ENCODE measurements at places on chromosomes 6 and 20.

DNA sequence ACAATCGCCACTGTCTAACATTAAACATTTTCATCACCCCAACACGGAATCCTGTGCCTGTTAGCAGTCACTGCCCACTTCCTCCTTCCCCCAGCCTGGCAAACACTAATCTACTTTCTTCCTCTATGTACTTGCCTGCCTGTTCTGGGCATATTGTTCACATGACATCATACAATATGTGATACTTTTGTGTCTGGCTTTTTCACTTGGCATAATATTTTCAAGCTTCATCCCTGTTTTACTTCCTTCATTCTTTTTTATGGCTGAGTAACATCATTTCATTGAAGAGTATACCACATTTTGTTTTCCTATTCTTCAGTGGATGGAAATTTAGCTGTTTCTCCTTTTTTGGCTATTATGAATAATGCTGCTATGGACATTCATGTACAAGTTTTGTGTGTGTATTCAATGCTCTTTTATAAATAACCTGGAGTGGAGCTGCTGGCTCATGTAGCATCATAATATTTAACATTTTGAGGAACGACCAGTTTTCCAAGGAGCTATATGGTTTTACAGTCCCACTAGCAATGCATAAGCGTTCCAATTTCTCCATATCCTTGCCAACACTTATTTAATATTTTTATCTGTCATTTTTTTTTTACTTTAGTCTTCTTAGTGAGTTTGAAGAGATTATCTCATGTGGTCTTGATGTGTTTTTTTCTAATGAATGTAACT lies 360.1 kb downstream of the HDGFL1 start:
- no peak overlapping the region for H3K27ac ChIP-seq
- H3K27me3 ChIP-seq: no peaks in the 10 kb centered on the region
- H3K4me3 ChIP-seq: no peak overlapping the region
- no peaks in the 10 kb centered on the region for H3K36me3 ChIP-seq
- DNase-seq: no peak

GRCh38 chr6:90397929-90398674 lies 101.5 kb upstream of the BACH2 start:
- H3K4me1 ChIP-seq: no peaks in the 10 kb centered on the region
- no peaks in the 10 kb centered on the region for H3K27me3 ChIP-seq
- no peak for DNase-seq
- H3K27ac ChIP-seq: no peak overlapping the region

- H3K27ac ChIP-seq: no peak overlapping the region
- no peak for DNase-seq
- H3K36me3 ChIP-seq: peaks cover 16% of the 10 kb centered on the region
Observed at GRCh38 chr20:1940581-1940980, 45.4 kb downstream of the SIRPA start.

DNA sequence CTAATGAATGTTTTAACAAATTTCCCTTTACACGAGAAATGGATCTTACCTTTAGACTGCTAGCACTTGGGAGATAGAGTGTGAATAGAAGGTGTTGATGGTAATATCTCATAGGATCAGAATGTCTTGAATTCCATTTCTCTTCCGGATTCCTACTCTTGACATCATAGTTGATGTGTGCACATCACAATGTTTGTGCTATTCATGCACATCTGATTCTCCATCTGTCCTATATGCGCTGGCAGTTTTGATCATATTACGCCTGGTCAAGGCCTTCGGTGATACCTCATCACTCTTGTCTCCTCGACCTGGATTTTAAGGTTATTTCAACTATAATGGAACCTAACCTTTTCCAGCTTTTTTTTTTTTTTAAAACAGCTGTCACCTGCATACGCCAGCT lies 16.8 kb upstream of the ACAT2 start:
- H3K27me3 ChIP-seq: no peaks in the 10 kb centered on the region
- H3K4me1 ChIP-seq: no peaks in the 10 kb centered on the region
- peaks cover 98% of the 10 kb centered on the region for H3K36me3 ChIP-seq
- H3K4me3 ChIP-seq: no peak overlapping the region
- no peak overlapping the region for H3K27ac ChIP-seq

GRCh38 chr6:22442826-22443225 lies 126.5 kb upstream of the HDGFL1 start:
- H3K27ac ChIP-seq: no peak overlapping the region
- no peaks in the 10 kb centered on the region for H3K36me3 ChIP-seq
- DNase-seq: no peak
- no peaks in the 10 kb centered on the region for H3K4me1 ChIP-seq
- H3K4me3 ChIP-seq: no peak overlapping the region

All from Peyer's patch (tissue), 4 donors.